ENCODE measurements at places on chromosomes 12 and 14.

GRCh38 chr12:19792028-19792427, 352.7 kb downstream of the AEBP2 start:
- DNase-seq: no peak

GRCh38 chr14:82724316-82724715, 1190.7 kb upstream of the SEL1L start:
- no peak for DNase-seq

DNA sequence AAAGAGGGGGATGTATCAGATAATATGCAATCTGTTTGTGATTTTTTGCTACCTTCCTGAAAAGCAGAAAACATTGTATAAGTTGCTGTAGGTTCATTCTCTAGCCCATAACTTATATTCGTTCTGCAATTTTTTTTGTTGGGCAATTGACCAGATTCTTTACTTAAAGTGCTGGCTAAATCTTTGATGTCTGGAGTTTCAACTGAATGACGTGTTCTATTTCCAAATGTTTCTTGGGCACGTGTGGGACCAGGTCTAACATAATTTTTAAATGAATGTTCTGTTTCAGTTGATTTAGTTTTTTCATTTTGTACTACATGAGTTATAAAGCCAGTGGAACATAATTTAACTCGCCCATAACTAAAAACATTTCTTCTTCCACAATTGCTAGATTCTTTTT, 3.8 kb downstream of the MLH3 start:
- DNase-seq: no peak

GRCh38 chr14:69398818-69399210, 322 bp downstream of the SLC39A9 start:
- no peak for DNase-seq

GRCh38 chr12:103986829-103987228, 21.2 kb downstream of the TDG start:
- no peak for DNase-seq

Measured in lower leg skin (tissue), 4 donors.